CD8-positive, alpha-beta memory T cell (primary cell): ENCODE measurements at places on chromosomes 6 and 20.

DNA sequence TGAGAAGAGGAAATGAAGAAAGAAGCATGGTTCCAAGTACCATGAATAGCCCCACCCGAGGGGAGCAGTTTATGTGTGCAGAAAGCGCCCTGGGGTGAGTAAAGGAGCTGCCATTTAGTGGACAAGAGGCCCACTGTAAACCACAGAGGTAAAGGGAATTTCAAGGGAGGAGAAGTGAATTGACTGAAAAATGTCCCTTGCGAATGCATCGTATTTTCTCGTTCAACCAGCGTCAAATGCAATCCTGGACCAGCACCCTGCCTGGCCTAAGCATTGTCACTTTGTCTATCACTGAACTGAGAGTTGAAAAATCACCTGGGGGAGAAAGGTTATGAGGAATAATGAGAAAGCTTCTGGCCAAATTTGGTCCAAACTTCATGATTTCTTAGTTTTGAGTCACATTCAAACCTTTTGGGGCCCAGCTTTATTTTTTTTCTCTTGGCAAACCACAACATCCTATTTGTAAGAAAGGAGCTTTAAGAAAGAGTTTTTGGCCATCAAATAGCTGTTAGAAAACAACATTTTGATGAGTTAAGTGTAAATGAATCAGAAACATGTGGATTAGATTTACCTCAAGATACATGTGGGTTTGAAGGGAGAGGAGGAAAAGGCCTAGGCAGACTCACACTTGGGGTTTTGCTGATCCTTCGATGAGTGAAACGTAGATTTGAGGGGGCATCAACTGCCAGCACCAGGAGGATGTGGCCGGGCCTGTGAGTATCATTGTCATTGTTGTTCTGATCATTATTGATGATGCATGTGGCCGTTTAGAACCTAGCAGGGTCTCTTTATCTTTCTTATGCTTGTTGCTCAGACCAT is 214.0 kb downstream of the CLIC5 start:
- no peak for DNase-seq

GRCh38 chr20:40441771-40442170 is 247.3 kb downstream of the MAFB start:
- no peak for DNase-seq

- DNase-seq, result no peak
Measured at GRCh38 chr6:41162687-41163418, at the start of gene TREM2. Gene TREM2, minus strand, starts transcription at chr6:41163116. Its CDS starts 34 bp downstream, at chr6:41163082.

GRCh38 chr6:2733736-2734480 is 16.8 kb downstream of the MYLK4 start:
- no peak for DNase-seq

DNA sequence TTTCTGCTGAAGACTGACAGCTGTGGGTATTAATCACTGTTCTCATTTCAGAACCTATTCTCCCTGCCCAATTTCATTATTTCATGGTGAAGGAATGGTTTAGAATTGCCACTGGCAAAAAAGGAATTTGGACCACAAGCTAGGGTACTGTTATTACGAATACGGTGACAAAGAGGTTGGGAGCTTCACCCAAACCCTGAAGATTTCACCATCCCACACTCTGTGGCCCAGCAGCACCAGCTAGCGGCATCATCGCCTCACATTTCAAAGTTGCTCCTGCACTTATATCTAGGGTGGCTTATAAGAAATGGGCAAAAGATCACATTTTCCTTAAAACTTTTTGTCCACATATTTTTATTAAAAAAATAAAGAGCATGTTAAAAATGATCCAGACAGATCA is 236.1 kb downstream of the SYNDIG1 start:
- DNase-seq, result no peak

- no peak for DNase-seq
Measured at GRCh38 chr6:111925296-111925695, 52.0 kb upstream of the FYN start.

- DNase-seq, result no peak
Measured at GRCh38 chr6:14915888-14916832, 329.7 kb upstream of the JARID2 start.

DNA sequence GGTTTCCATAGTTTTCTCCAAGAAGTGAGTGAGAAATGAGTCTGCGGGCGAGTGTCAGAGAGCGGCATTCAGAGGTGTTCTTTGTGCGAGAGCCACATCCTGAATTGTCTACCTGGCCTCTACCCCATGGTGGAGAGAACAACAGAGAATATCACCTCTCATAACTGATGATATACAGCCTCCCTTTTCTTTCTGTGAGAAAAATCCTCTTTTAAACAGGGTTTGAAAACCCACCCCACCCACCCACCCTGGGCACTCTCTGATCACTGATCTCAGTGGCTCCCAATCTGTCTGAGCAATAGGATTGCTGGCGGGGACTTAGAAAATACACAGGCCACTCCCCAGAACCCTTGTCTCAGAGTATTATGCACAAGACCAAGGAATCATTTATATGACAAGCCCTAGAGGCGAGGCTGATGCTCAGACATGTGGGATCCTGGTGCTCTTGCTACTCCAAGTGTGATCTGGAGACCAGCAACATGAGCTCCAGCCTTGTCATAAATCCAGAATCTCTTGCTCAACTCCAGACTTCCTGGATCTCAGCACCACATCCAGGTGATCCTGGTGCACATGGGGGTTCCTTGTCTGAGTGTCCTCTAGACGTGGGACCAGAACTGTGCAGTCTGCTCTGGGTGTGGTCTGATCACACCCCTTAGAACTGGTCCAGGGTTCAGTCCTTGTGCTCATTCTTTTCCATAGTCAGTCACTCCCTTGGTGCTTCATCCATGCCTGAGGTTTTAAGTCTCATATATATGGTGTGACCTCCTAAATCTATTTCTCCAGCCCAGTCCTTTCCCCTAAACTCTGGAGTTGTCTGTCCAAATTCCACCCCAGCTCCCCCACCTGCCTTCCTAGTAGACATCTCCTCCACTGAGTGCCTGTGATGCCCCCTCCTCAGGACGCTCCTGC is 5.3 kb downstream of the HLA-B start:
- peak; percentile 59 for DNase-seq

DNA sequence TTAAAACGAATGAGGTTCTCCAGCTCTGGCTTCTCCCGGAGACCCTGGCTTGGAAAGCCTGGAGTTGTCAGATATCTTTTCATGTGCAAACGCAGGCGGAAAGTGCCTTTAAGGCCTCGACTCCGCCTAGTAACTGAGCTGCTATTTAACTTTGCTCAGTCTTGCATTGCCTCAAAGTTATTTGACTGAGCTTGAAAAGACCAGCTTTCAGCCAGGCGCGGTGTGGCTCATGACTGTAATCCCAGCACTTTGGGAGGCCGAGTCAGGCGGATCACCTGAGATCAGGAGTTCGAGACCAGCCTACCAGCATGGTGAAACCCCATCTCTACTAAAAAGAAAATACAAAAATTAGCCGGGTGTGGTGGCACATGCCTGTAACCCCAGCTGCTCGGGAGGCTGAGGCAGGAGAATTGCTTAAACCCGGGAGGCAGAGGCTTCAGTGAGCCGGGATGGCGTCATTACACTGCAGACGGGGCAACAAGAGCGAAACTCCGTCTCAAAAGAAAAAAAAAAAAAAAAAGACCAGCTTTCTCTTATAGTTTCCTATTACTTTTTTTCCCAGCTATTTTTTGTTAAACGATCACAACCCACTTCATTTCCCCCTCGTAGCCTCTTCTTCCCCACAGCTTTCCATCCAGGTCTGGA is 1.9 kb downstream of the GCNT2 start:
- DNase-seq, result no peak

- no peak for DNase-seq
Measured at GRCh38 chr6:104326173-104327001, 533.3 kb downstream of the HACE1 start.

DNA sequence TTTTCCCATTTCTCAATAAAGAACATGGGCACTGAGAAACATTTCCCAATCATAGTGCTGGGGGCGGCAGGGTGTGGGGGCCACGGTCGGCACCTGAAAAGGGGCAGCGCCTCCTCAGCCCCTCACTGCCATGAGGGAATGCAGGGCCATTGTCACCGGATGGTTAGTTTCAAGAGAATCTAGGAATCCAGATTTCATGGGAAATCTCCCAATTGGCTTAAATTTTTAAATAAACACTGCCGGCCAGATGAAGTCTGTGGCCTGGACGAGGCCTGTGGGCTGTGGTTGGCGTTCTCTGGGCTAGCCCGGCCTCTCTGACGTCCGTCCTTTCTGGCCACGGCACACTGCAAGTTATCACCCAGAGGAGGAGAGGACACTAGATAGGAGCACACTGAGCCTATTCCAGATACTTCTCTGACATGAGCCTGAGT is 25.6 kb downstream of the MANBAL start:
- no peak for DNase-seq

GRCh38 chr20:14259689-14260088 is 77.7 kb downstream of the FLRT3 start:
- no peak for DNase-seq

DNA sequence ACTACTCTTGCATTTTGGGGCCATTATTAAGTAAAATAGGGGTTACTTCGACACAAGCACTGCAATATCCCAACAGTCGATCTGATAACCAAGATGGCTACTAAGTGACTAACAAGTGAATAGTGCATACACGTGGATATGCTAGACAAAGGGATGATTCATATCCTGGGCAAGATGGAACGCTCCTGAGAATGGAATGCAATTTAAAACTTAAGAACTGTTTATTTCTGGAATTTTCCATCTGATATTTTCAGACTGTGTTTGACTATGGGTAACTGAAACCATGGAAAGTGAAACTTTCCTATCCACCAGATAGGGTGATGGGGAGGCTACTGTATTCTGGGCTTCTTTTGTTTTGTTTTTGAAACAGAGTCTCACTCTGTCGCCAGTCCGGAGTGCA is 66.5 kb downstream of the ILRUN start:
- no peak for DNase-seq

DNA sequence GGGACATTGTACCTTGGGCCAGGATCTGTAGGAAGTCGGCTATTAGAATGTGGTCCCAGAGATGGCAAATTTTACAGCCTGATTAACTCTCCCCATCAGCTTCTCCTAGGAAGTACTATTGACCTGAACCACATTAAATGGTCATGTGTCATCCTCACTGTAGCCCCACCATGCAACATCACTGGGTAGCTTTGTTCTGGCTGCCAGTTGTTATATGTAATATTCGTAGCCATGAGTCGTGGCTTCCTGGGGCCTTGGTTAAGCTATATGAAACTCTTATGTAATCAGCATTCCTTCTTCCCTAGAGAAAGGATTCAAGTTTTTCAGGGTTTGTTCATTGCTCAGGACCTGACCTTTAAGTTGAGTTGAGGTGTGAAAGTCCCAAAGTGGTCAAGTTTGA is 125.7 kb downstream of the ANKS1A start:
- DNase-seq, result no peak

DNA sequence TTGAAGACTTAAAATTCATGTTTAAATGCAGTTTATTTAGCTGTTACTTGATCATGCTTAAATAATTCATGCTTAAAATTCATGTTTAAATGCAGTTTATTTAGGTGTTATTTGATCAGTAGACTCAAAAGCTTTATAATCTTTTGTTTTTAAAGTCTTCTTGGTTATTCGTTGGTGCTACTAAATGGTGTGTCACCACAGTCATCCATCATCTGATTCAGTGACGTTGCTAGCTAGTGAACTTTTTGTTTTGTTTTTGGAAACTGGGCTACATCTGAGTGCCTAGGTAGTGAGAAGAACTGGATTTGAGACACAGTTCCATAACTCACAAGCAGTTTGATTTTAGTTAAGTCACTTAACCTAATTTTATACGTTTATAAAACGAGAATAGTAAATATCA is 20.9 kb downstream of the SCAF8 start:
- DNase-seq, result no peak

DNA sequence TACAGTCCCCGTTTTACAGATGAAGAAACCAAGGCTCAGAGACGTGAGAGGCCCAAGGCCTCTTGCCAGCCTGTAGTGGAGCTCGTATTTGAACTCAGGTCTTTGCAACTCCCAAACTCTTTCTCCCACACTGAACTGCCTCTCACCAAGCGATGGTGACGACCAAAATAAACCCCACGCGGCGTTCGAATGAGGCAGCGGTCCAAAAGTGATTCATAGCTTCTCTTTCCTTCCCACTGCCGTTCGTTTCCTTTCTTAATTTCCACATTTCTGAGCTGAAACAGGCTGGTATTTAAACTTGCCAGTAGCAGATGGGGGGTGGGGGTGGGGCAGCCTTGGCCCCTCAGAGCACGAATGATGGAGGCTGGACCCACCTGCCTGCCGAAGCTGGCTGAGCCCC is 252.9 kb upstream of the KCNG1 start:
- DNase-seq, result no peak

GRCh38 chr20:1802385-1803060 is 92.7 kb upstream of the SIRPA start:
- DNase-seq, result no peak

- DNase-seq, result no peak
Measured at GRCh38 chr6:50925981-50926380, 107.3 kb downstream of the TFAP2B start.

DNA sequence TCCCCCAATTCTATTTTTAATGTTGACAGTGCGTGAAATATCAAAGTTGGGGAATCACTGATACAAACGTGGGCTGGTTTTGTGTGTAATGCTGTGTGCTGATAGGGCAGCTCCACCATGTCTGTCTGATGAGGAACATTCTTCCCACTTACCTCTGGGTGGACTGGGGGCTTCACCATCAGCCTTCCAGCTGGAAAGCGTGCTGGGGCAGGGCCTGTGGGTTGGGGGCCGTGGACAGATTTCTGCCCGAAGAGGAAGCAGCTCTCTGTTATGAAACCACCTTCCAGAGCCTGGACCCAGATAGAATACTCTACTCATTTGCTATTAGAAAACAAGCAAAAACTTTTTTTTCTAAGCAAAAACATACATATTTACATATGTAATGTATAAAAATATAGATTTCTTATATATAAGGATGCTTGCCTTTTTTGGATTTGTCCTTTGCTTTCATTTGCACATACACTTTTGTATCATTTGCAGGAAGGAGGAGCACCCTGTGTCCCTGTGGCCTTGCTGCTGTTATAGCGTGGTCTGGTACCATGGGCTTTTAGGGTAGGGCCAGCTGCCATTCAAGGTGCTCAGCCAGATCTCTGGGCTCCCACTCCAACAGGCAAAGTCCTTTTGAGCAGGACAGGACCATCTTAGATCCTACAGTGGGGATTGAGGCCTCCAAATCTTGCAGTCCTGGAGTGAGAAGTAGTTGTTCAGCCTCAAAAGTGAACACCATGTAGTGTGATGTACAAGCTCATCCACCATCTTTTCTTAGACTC is 48.1 kb downstream of the DUSP22 start:
- DNase-seq, result no peak

DNA sequence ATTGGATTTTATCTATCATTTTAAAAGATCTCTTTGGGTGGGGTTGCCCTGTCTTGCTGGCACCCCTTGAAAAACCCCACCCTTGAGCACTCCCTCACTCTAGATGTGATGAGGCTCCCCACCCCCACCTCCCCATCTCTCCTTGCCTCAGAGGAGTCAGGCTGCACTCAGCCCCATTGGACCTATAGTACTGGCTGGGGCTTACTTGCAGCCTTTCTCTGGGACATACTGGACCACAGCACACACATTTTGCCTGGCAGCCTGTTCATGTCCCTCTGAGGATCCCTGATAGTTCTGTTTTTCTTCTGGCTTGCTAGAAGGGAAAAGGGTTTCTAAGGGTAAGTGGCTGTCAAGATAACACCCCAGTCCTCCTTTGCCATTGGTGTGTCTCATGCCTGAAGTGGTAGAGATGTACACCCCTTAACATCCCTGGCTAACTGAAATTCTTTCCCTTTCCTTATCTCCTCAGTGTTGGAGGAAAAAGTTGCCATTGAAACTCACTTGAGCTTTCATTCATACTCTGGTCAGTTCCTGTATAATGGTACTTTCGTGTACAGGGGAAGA is 553.4 kb upstream of the CITED2 start:
- no peak for DNase-seq
